ENCODE measurements at places on chromosomes 5 and 9. TPM values are rescaled to one million over a fixed set of nuclear protein-coding genes. Genes with fewer than 3 reads are reported as not detected.

The NR6A1 gene
- 0.47 TPM for total RNA-seq

The TAF11L5 gene
- not detected for total RNA-seq

The PTPRD gene
- total RNA-seq, result 13.5 TPM

The IL13 gene
- 0.42 TPM for total RNA-seq

The C5orf63 gene
- total RNA-seq, result 6.9 TPM

The FCN2 gene
- total RNA-seq, result 0.52 TPM

The OR13C3 gene
- total RNA-seq, result not detected

The RXFP3 gene
- total RNA-seq, result not detected

The SLC35D2 gene
- total RNA-seq, result 5.0 TPM

The LNPEP gene
- total RNA-seq, result 37.1 TPM

The TDRD7 gene
- total RNA-seq, result 12.3 TPM

The SCGB3A2 gene
- 0.71 TPM for total RNA-seq

The SPAAR gene
- total RNA-seq, result 0.09 TPM
